ENCODE measurements at places on chromosomes 16 and 17.

GRCh38 chr16:67893743-67894399 is 817 bp downstream of the PSKH1 start:
- DNase-seq = no peak

- DNase-seq = no peak
These were observed 65.0 kb downstream of the NCOR1 start for GRCh38 chr17:16150251-16150856.

GRCh38 chr17:27518048-27518447 is 61.8 kb downstream of the KSR1 start:
- DNase-seq = no peak

GRCh38 chr16:970766-971581 is at the start of gene LMF1:
Gene LMF1 (minus strand): TSS chr16:970984. CDS start chr16:970980, 4 bp downstream.
- DNase-seq = peak; percentile 57

DNA sequence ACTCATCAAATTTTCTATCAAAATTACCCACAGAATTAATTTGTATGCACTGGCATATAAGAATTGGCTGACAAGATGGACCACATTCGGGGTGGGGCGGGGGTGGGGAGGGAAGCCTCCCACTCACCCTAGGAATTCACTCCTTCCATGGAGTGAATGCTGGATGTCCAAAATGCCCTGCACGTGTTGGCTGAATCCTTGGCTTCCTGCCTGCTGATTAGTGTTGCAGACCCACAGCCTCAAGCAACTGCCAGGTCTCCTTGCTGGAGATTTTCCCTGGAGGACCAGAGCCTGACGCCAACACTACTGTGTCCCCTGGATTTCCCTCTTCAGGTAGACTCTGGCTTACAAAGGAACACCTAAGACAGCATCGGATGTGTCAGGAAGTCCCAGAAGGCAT is 575.7 kb upstream of the CDH11 start:
- no peak for DNase-seq

DNA sequence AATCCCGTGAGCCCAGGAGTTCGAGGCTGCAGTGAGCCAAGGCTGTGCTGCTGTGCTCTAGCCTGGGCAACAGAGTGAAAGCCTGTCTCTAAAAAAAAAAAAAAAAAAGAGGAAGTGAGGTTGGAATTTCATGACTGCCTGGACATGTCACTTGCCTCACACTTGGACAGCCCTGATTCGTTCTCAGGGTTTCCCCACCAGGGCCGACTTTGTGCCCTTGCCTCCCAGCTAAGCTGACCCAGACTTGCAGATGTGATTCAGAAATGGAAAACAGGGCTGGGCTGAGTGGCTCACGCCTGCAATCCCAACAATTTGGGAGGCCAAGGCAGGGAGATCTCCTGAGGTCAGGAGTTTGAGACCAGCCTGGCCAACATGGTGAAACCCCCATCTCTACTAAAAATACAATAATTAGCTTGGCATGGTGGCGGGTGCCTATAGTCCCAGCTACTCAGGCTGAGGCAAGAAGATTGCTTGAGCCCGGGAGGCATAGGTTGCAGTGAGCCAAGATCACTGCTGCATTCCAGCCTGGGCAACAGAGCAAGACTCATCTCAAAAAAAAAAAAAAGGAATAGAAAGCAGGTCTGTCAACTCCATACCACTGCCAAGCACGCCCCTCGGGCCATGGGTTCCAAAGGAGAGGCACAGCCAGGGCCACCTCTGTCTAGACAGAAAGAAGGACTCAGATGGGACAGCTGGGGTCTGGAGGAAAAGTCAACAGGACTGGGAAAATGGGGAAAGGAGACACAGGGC is 46.9 kb downstream of the SOCS1 start:
- no peak for DNase-seq

- DNase-seq = no peak
These were observed 2.2 kb upstream of the EFTUD2 start for GRCh38 chr17:44901411-44901921.

GRCh38 chr16:80191928-80192327 is 348.9 kb upstream of the DYNLRB2 start:
- DNase-seq = no peak

DNA sequence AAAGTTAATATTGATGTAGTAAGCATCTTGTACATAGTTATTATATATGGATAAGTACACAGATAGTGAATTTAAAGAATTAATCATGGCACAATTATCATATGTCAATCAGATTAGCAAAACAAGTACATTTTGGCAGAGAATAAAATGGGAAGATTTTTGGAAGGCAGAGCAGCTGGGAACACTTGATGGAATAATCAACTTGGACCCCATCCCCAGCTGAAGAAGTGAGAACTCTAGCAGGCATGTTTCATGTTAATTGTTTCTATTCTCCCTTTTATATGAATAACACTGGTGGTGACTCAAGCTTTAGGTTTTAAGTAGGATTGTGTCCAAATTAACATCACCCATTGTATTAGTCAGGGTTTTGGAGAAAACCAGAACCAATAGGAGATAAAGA is 198.7 kb downstream of the KCNJ2 start:
- no peak for DNase-seq

GRCh38 chr17:2343421-2343820 is 6.1 kb downstream of the SGSM2 start:
- DNase-seq = no peak

DNA sequence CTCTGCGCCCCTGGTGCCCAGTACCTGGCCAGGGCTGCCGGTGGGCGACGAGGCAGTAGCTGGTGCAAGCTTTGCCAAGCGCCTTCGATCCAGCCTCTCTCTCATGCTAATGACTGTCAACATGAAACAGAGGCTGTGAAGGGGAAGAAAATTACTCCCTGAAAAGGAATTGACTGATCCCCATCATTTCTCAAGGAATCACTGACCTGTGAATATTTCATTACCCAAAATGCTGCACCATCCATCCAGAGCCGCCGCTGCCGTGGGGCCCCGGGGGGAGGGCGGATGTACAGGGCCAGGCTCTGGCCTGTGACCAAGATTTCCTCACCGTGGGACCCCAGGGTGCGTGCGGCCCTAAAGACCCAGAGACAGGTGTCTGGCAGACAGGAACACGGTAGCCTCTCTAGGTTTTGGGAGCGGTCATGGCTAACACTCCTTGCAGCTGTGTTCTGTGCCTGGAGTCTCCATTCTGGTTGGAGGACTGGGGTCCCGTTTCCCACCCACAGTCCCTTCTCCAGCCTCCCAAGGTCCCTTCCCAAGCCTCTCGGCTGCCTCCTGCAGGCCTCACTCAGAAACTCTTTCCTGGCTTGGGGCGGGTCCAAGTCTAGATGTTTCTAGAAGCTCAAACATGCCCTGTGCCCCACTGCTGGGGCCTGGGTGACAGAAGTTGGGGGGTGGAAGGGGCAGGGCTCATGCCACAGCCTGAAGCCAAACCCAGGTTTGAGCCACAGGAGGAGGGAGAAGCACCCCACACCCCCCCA is 73.3 kb downstream of the ENGASE start:
- no peak for DNase-seq

DNA sequence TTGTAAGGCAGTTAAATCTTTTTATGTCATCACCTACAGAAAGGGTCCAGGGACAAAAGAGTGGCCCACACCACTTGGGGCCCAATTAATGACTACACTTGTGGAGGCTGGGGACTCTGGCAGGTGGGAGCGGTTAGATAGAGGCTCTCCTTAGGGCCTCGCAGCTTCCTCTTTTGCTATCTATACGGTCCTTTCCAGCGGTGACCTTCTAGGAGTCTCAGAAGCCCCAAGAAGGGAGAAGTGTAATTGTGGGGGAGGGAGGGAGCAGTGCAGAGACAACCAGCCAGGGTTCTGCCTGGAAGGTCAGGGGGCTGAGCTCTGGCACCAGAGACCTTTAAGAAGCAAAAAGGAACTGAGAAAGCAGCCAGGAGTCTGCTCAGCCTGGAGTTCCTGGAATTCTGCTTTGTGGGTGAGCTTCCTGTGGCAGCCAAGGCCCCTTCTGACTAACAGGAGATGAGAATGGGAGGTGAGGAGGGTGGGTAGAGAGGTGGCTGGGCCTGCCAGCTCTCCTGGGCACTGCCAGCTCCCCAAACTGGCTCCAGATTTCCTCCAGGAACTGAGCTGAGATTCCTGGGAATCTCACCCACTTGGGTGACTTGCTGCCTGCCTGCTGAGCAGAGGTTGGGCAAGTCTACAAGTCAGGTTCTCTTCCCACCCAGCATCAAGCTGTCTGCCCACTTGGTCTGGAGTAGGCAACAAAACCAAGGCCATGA is 16.3 kb upstream of the MAP3K14 start:
- no peak for DNase-seq

DNA sequence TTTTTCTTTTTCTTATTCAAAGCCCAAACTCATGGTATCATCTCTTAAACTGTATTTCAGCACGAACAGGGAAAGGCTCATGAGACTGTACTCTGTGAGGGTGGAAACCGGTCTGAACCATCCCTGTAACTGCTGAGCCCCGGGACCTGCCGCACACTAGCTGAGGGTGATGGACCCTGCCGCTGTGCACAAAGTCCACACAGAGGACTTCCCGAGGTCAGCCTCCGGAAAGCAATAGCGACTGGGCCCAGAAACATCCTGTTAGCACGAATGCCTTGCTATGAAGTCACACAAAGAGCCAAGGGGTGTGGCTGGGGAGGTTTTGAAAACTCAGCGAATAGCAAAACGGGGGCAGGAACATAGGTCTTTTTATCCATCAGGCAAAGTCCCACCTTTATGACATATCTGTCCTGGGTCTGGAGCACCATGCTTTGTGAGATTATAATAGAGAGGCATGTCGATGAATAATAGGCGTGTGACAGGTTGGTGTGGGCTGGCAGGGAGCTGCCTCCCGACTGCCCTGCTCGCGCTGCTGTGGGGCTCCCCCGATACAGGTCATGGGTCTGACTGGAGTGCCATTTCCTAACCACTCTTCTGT is 33.4 kb downstream of the CDK5R1 start:
- no peak for DNase-seq

Measured in NCI-H1048 (cell line).